ENCODE measurements at places on chromosomes 11 and 22. TPM values are rescaled to one million over a fixed set of nuclear protein-coding genes. Genes with fewer than 3 reads are reported as not detected.

ENTHD1 gene
- not detected for polyA plus RNA-seq

MS4A4E gene
- polyA plus RNA-seq = not detected

DNA sequence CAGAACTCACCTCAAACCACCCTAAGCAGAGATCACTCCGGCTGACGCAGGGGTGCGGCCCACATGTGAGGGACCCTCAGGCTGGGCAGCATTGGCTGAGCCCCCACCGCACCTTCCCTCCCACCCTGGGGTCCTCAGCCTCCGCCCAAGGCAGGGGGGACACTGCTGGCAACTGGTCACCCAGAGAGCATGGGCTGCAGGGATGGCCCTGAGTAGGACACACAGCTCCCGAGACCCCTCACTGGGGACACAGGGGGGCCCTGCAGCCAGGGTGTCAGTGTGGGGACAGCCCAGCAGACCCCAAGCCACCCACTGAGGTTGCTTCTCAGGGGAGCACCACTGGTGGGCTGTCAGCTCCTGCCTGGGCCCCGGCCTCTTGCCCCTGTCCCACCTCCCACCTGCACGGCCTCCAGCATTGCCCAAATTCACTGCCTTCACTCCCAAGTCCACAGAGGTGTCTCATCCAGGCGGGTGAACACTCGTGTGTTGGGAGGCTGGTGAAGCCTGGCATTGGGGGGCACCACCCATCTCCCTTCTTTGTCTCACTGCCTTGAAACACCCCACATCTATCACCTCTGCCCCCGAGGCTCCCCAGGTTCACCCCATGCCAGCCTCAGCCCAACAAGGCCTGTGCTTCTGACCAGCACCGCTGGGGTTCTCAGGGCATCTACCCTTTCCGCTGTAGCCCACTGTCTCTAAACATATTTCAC, 4.7 kb downstream of the C11orf21 start:
- peaks cover 25% of the 10 kb centered on the region for H3K4me1 ChIP-seq
- H3K27me3 ChIP-seq = peaks cover 5% of the 10 kb centered on the region
- no peaks in the 10 kb centered on the region for H3K36me3 ChIP-seq
- H3K27ac ChIP-seq = no peak overlapping the region
- no peak for DNase-seq
- no peak overlapping the region for H3K4me3 ChIP-seq

GRCh38 chr22:26902401-26903029, 245.1 kb downstream of the MIAT start:
- no peak for DNase-seq
- H3K27ac ChIP-seq = no peak overlapping the region
- H3K4me3 ChIP-seq = peak overlapping the region; percentile 82
- peaks cover 34% of the 10 kb centered on the region for H3K27me3 ChIP-seq

- no peaks in the 10 kb centered on the region for H3K36me3 ChIP-seq
- peaks cover 8% of the 10 kb centered on the region for H3K27me3 ChIP-seq
- no peak overlapping the region for H3K27ac ChIP-seq
- peaks cover 13% of the 10 kb centered on the region for H3K4me1 ChIP-seq
- DNase-seq = no peak
- no peak overlapping the region for H3K4me3 ChIP-seq
Measured at GRCh38 chr22:38965614-38966379, 8.4 kb downstream of the APOBEC3A start.

GRCh38 chr11:83713708-83714107, 427.5 kb upstream of the CCDC90B start:
- no peaks in the 10 kb centered on the region for H3K36me3 ChIP-seq
- H3K4me1 ChIP-seq = no peaks in the 10 kb centered on the region
- H3K27me3 ChIP-seq = no peaks in the 10 kb centered on the region
- no peak overlapping the region for H3K27ac ChIP-seq
- H3K4me3 ChIP-seq = no peak overlapping the region
- DNase-seq = no peak

DNA sequence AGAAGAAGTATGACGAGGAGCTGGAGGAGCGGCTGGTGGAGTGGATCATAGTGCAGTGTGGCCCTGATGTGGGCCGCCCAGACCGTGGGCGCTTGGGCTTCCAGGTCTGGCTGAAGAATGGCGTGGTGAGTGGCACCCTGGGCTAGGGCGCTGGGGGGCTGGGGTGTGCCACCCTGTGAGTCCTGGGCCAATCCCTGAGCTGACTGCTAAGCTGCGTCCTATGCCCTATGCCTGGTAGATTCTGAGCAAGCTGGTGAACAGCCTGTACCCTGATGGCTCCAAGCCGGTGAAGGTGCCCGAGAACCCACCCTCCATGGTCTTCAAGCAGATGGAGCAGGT, 3.9 kb downstream of the TAGLN start:
- H3K36me3 ChIP-seq = peaks cover 11% of the 10 kb centered on the region
- H3K4me1 ChIP-seq = peaks cover 15% of the 10 kb centered on the region
- peak overlapping the region; percentile 77 for H3K27ac ChIP-seq
- H3K27me3 ChIP-seq = no peaks in the 10 kb centered on the region
- DNase-seq = no peak
- no peak overlapping the region for H3K4me3 ChIP-seq

DNA sequence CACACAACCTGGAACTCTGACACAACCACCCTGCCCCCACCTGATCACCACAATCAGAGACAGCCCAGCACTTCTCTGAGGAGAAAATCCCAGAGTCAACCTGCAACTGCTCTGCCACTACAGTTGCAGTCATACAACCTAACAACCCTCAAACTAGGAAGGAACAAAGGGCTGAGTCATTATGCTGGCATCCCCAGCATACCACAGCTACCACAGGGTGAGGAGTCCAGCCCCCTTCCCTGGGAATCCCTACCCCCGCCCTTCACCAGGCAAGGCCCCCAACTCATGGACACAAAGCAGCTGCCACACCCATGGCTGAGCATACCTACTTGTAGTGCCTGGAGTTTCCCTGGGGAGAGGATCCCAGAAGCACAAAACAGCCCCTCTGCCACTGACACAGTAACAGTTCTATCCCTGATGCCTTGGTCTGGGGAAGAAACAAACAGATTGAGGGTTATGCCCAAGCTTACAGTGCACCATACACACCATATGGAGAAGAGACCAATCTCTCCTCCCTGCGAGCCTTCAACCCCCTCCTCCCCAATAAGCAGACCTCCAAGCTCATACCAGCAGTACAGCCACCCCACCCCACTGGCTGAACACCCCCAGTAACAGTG, 68.5 kb upstream of the C11orf58 start:
- no peaks in the 10 kb centered on the region for H3K36me3 ChIP-seq
- H3K27me3 ChIP-seq = peaks cover 5% of the 10 kb centered on the region
- no peak overlapping the region for H3K4me3 ChIP-seq
- H3K27ac ChIP-seq = no peak overlapping the region
- no peaks in the 10 kb centered on the region for H3K4me1 ChIP-seq

DNA sequence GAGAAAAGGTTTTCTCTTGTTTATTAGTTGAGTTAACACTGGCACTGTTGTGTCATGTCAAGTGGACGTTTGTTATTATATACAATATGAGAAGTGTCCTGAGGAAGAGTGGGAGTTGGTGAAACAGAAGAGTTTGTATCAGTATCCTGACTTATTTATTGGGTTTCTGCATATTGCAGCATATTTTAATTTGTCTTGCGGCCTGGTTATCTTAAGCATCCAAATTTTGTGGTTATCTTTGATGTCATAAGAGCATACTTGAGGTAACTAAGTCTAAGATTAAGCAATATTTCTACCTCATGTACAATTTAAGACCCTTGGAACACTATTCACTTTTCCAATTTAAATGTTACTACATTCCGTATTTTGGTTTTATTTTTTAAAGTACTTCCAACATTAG, 103.5 kb downstream of the DDX10 start:
- DNase-seq = no peak
- H3K27me3 ChIP-seq = no peaks in the 10 kb centered on the region
- peaks cover 20% of the 10 kb centered on the region for H3K36me3 ChIP-seq

- no peak for DNase-seq
- peaks cover 13% of the 10 kb centered on the region for H3K36me3 ChIP-seq
- no peaks in the 10 kb centered on the region for H3K27me3 ChIP-seq
- H3K27ac ChIP-seq = no peak overlapping the region
- H3K4me3 ChIP-seq = no peak overlapping the region
- no peaks in the 10 kb centered on the region for H3K4me1 ChIP-seq
Measured at GRCh38 chr11:17802491-17802890, 67.9 kb downstream of the KCNC1 start.
